ENCODE measurements at places on chromosomes 3 and 15.

DNA sequence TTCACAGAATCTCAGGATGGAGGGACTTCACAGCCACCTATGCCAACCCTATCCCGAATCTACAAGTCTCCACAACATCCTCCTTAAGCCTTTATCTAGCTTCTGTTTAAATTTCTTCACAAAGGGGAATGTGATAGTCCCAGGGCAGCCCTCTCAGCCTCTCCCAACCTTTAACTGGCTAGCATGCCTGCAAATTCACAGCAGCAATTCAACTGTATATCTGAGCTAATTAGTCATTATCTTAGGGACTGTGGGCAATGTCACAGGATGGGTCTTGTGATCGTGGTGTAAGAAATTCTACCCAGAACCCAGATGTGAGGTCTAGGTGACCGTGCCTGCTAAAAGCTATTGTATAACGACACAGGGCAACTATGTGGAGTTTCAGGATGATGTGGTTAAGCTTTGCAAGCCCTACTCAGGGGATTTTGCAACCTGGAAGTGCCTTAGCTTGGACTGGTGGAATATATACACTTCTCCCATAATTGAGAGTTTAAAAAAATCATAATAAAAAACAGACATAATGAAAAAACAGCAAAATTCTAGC, 65.5 kb upstream of the FBN1 start:
- DNase-seq: no peak

DNA sequence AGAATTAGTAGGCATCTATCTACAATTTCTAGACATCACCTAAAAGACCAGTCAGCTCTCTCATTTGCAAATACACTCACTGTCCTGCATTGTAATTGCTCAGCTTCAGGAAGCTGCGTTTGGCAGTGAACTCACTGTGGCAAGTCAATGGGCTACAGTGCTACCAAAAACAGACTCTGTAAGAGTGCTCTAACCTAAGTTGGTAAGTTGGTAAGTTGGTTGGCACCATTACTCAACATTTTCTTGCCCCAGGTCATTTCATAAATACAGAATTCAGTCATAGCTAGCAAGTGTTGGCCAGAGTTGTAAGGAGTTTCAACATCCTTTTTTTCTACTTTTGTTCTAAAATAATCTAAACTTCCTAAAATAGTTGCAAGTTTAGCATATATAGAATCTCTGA, 466.3 kb downstream of the NAALADL2 start:
- no peak for DNase-seq

GRCh38 chr3:57999417-58000115, 8.7 kb upstream of the FLNB start:
- no peak for DNase-seq

DNA sequence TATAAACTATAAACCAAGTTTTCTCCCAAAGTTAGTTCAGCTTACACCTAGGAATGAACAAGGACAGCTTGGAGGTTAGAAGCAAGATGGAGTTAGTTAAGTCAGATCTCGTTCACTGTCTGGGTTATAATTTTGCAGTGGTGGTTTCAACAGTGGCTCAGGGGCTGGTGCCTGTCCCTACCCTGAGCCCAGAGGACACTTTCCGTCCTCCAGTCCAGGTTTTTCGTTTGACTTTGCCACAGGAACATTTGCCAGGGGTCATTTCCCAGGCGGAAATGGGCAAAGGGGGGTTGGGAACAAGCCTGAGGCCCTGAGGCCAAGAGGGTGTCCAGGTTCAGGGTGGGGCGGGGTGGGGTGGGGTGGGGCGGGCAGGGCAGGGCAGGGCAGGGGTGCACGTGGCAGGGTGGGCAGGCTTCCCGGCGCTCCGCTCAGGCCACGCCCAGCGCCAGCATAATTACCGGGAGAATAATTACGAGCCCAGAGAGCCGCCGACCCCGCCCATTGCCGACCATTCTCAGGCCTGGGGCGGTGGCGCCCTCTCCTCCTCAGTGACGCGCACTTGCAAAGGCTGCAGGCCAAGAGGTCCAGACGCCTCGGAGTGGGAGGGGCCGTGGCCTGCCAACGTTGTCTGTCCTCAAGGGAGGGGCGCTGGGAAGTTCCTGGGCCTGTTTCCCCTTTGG, 70.4 kb downstream of the KLF13 start:
- peak; percentile 49 for DNase-seq

- DNase-seq: no peak
Measured at GRCh38 chr3:23547905-23548650, 257.7 kb upstream of the UBE2E1 start.

- DNase-seq: no peak
Measured at GRCh38 chr3:18743761-18744160, 318.6 kb upstream of the SATB1 start.
